ENCODE measurements at places on chromosomes 6 and 20.

DNA sequence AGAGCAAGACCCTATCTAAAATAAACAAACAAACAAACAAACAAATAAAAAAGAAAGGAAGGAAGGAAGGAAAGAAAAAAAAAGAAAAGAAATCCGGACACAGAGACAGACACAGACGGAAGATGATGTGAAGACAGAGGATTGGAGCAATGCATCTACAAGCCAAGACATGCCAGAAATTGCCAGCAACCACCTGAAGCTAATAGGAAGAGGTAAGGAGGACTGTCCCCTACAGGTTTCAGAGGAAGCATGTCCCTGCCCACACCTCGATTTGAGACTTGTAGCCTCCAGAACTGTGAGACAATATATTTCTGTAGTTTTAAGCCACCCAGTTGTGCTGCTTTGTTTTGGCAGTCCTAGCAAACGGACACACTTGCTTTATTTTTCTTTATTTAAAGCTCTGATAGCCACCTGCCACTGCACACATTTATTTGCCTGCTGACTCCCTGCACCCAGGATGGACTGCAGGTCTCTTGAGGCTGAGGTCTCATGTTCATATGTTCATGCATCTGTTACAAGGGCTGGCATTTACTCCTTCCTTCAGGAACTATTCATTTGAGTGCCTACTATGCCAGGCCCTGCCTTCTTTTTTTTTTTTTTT is 20.7 kb upstream of the ZMYND8 start:
- DNase-seq = no peak

- DNase-seq = no peak
These were observed 81.0 kb upstream of the FAM8A1 start for GRCh38 chr6:17519120-17519519.

DNA sequence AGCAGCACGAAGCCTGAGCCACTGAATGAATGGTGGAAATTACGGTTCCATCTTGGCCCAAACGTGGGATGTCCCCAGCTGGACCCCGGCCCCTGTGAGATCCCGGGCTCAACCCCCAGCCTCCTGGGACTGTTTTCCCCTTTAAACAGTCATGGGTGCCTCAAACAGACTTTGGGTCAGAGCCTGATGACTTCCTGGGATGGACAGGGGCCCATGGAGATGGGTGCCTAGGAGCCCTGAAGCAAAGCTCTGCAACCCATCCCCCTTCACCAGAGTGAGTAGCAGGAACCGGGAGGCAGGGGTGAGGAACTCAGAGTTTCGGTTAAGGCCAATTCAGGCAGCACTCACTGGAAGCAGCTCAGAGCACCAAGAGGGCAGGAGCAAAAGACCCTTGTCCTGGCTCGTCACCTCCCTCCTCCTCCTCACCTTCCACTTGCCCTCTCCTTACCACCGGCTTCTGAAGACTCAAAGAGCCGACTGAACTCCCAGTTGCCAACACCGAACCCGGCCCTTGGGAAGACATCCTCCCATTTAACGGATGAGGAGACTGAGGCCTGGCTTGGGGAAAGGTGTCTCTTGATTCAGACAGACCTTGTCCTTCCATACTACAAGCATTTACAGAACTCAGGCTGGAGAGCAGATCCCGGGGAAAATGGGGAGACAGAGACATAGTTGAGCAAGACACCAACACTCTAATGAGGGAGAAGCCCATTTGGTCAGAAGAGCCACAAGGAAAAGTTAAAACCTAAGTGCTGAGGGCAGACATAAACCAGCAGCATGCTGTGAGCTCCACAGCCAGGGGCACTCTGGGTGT is 14.9 kb upstream of the TLDC2 start:
- DNase-seq = no peak

DNA sequence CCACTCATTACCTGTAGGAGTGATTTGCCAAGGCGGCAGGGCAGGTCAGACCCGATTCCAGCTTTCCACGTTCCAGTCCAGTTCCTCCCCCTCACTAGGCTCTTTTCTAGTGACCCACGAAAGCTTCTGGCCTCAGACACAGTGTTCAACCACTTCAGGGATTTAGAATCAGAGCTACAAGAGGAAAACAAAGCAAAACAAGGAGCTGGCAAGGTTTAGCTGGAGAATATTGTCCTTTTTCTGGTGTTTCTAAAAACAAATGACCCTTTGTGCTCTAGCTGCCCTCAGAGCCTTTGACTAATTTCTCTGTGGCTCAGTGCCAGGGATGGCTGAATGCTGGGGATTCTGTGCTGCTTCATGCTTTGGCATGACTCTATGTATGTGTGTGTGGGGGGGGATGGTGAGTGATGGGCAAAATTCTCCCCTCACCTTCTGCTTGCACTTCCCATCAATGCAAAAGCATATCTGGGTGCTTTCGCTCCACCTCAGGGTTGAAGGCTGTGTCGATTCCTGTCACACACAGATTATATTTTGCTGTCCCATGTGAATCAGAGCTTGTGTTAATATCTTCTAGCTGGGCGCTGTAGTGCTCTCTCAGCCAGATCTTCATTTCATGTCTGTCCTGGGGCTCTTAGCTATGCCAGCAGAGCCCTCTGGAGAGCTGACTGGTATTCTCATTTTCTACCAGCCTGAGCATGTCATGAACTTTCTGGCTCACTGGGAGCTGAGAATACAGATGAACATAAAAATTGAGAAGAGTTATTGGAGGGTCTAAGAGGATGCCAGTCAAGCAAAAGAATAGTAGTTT is 19.3 kb upstream of the NEDD9 start:
- DNase-seq = no peak

- no peak for DNase-seq
These were observed 175.2 kb upstream of the CITED2 start for GRCh38 chr6:139549561-139550070.

DNA sequence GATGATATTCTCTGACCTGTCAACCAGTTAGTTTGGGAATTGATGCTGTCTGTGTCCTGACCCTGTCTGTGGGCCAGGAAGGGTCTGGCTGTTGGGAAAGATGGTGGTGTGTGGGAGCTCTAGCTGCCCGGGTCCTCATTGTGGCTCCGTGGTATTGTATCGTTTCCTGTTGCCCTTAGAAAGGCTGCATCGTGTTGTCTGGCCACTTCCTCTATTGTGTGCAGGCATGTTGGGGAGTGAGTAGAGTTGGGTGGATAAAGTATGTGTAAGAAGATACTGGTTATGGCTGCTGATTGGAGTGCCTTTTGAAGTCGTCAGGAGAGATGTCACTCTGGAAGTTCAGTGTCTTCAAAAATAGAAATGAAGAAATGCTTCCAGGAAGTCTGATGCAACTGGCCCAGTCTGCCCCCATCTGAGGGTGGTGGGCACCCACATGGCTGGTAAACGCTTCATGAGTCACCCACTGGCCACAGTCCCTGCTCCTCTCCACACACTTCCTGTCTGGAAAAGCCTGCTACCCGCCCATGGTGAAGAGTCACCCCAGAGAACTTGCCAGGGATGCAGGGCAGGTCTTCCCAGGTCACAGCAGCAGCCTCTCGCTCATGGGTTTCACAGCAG is 27.9 kb downstream of the PPARD start:
- DNase-seq = peak; percentile 100

DNA sequence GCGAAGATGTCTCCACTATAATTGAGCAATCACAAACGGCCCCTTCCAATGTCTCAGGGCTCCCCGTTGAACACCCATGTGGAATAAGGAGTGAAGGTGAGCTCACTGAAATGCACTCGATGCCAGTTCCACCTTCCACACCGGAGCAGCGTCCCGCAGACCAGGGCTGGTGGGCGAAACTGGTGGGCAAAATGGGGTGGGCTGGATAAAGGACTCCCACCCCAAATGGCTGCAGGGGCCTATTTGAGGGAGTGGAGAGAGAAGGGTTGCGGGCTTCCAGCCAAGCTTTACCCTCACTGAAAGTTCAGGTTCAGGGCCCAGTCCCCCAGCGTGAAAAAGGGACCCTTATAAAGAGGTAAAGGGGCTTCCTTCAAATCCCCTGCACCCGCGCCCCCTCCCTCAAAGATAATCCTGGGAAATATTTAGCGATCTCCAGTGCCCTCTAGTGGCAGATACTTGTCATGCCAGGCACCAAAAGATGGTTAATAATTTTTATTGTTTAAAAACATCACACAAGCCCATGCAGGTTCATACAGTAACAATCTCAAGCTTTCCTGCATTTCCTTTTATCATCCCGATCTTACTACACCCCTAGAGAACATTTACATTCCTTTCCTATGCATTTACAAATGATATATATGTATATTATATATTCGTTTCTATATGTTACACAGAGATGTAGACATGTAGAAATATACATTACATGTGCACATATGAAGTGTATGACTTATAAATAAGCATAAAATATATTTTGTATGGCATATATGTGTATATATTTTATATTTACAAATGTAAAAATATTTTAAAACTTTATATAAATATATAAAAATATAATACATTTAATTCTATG is 58.2 kb upstream of the NKX2-2 start:
- DNase-seq = no peak

GRCh38 chr6:15985379-15985959 is 143.4 kb upstream of the MYLIP start:
- DNase-seq = no peak

DNA sequence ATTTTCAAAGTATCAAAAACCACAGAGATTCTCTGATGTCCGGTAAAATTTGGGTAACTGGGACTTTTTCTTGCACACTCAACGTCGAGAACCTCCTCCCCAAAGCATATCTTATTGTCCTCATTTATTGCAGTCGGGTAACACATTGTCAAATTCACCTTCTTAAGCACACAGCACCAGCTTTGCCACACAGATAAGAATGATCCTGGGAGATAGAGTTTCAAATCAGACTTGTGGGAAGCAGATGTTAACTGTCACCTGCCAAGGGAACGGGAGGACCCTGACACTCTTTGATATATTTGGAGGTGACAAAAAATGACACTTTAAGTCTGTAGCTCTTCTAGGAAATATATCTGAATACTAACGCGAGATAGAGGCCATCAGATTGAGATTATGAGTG is 282.1 kb upstream of the BMP2 start:
- no peak for DNase-seq

- DNase-seq = no peak
These were observed 125.3 kb upstream of the EXOC2 start for GRCh38 chr6:818196-818595.

DNA sequence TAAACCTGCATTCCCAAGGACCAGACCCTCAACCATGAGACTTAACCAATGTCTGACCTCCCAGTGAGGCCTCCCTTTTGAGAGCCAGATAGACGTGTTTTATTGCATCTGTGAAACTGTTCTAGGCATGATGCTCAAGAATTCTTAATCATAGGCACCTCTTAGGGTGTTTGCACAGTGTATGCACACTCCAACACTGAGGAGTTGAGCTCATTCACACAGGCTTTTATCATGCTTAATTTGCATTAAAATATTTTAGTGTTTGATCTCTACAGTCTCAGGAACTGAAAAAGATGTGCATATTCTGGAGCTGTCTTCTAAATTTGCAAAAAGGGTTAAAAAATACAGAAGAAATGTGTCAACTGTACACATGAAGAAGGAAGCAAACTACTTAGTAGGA is 27.4 kb downstream of the RHAG start:
- no peak for DNase-seq

DNA sequence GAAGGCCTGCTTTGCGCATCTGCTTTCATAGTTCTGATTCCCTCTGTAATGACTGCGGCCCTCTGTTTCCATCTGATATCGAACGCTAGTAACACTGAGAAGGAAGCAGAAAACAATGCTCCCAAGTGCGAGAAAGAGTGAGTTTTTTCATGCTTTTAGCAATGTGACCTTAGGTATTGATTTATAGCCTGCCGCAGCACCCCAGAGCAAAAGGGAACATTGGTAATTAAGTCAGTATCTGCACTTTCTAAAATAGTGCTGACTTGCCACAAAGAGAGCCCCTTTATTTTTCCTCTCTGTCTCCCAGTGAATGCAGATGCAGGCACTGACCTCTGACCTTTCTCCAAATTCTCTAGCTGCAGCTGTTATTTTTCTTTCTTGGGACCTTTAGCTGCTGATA is 129.8 kb downstream of the HDGFL1 start:
- no peak for DNase-seq

DNA sequence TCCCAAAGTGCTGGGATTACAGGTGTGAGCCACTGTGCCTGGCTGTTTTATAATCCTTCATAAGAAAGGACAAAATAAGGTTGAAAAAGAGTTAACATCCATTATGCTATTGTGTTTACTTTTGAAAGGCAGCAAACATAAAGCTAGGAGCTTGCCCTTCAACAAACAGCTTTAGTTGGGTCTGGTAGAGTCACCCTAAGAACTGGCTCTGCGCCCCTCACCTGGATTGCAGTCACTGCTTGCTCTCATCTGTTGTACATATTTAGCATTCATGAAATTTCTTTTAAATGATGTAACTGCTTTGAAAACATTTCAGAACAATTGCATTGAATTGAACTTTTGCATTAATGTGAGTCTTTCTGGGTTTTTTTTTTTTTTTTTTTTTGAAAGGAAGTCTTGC is 38.9 kb downstream of the JARID2 start:
- DNase-seq = no peak

DNA sequence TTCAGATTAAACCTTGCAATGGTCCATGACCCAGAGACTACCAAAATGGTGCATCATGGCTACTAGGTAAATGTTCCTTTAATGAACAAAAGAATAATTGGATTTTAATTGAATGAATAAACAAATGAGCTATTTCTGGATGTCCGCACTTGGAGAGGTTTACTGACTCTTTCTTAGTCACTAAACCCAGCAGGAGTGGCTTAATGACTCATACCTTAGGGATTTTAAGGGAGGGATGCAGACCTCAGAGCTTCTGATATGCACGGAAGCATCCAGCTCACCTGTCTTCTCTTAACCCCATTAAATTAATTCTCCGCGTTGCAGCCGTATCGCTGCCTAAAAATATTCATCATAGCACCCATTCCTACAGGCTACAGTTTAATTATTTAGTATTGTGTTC is 970.0 kb upstream of the SLC35B3 start:
- DNase-seq = no peak

- no peak for DNase-seq
These were observed 733.7 kb upstream of the CITED2 start for GRCh38 chr6:140108167-140108566.

- DNase-seq = no peak
These were observed 112.8 kb upstream of the TSHZ2 start for GRCh38 chr20:52859156-52859876.

- DNase-seq = peak; percentile 20
These were observed 97.7 kb downstream of the SYCP2 start for GRCh38 chr20:59835448-59836395.

- no peak for DNase-seq
These were observed 249.2 kb upstream of the PMEPA1 start for GRCh38 chr20:57959018-57959417.

- DNase-seq = no peak
These were observed 17.2 kb upstream of the DST start for GRCh38 chr6:56659721-56660380.
